NCI-H2107 (cell line): ENCODE measurements at places on chromosomes 7 and 10.

GRCh38 chr7:112881-113280 lies 79.5 kb upstream of the FAM20C start:
- no peak for DNase-seq

GRCh38 chr10:67819768-67820204 lies 18.2 kb downstream of the DNAJC12 start:
- DNase-seq, result no peak

GRCh38 chr10:59082249-59082648 lies 94.2 kb upstream of the PHYHIPL start:
- no peak for DNase-seq

- no peak for DNase-seq
Measured at GRCh38 chr7:94266238-94266644, 128.5 kb upstream of the COL1A2 start.

DNA sequence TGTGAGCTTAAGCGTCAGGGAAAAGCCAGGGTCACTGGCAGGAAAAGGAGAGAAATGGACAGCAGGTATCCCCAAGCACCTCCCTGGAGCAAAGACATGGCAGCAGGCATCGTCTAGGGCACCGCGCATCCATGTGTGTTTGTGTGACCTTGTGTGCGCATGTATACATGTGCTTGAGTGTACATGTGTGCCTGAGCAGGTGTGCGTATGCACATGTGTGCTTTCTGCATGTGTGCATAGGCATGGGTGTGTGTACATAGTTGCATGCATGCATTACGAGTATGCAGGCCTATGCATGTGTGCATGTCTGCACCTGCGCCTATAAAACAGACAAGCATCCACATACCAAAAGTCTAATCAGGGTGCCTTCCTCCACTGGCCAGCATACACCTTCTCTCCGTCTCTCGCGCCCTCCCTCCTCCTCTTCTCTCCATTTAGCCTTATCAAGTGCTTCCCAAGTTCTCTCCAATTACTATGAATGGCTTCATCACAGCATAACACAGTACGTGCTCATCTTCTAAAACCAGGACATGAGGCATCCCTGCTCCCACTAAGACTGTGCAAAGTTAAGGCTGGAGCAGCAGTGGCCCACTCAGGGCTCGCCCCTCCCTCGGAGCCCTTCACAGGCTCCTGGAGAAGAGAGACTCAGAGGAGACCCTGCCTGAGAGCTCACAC lies 30.6 kb downstream of the RASGEF1A start:
- DNase-seq, result no peak

DNA sequence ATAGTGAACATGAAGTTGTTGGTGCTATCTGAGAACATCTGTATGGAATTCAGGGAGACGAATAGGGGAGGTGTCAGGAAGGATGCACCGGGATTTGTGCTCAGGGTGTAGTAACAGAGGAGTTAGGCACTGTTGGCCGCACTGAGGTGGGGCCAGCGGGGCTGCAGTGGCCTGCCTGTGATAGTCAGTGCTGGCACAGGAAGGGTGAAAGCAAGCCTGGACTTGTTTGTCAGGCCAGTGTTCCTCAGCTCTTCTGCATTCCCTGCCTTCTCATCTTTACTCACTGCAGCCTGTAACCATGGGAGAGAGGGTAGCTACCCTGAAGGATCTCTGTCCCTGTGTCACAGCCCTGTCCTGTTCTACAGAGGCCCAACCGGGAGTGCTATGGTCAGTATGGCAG lies 81.3 kb downstream of the SH2D4B start:
- no peak for DNase-seq

- DNase-seq, result no peak
Measured at GRCh38 chr10:75395066-75395931, 6.3 kb downstream of the ZNF503 start.

DNA sequence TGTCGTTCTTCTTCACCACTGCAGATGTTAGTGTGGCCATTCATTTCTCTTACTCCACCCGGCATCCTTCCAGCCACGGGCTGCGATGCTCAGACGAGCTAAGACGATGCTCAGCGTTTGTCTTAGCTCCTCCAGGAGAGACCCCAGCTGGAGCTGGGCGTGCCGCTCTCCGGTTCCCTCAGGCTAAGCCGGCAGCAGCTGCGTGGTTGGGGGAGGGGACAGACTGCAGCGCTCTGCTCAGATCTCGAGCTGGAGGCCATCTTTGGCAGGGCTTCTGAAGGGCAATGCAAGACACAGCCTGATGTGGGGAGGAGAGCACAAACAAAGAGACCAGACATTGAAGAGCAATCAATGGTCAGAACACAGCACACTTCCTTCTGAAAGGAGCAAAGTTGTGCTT lies 4.8 kb downstream of the INA start:
- peak; percentile 44 for DNase-seq

DNA sequence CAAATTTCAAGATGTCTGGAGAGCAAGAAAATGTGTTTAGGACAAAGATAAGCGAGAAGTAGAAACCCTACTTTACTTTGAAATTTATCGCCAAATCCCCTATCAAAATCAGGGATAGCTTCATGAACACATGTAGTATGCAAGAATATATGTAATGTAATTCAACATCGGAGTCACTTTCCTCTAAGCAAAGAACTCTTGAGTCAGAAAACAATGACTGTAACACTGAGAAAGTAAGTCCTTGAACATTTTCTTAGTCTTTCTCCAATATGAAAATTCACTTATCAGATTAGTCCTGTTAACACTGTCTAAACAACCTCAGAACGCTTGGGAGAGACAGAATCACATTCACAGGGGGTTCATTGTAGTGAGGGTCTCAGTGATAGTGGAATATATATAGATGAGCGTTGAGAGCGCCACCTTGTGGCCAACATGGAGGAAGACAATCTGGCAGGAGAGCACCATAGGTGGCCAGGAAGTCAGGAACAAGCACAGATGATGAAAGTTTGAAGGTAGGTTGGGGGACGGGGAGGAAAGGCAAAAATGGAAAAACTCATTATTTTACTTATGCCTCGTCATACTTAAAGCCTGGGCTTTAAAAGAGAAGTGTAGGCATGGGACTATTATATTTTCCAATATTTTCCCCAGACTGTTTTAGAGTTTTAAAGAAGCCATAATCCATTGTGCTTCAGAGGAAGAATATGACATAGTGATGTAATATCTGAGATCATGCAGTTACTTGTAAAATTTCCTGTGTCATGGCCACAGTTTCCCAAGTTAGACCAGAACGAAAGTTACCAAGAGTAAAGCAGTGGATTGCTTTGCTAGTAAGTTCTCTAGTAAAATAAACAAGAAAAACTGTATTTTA lies 115.5 kb upstream of the GNAI1 start:
- peak; percentile 31 for DNase-seq

GRCh38 chr7:2404714-2405119 lies 1.3 kb downstream of the CHST12 start:
- DNase-seq, result no peak

DNA sequence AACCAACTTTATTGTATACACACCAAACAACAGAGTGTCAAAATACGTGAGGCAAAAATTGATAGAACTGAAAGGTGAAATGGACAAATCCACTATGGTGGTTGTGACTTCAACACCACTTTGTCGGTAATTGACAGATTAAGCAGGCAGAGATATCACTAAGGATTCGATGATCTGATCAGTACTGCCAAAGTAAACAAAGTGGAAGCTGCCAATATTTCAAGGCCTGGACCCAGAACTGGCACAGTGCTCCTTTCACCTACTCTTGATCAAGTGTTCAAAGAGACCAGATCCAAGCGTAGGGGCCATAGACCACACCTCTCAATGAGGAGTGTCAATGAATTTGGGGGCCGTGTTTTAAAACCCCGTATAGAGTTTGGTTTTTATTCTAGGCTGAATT lies 167.0 kb downstream of the CDK14 start:
- no peak for DNase-seq

DNA sequence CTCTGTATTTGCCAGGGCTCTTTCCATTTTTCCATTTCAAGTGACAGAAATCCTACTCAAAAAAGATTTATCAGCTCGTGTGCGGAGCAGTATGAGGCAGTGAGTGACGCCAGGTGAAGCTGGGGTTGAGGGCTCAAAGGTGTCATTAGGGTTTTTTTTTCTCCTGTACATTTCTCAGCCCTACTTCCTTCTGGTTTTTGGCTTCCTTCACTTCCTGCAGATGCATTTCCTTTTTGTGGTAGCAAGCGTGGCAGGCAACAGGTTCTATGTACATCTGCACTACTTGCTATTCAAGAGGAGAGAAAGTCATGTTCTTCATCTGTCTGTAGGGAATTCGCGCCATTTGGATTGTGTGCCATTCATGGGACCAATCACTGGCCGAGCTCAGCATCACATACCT lies 52.8 kb upstream of the AOAH start:
- DNase-seq, result no peak

DNA sequence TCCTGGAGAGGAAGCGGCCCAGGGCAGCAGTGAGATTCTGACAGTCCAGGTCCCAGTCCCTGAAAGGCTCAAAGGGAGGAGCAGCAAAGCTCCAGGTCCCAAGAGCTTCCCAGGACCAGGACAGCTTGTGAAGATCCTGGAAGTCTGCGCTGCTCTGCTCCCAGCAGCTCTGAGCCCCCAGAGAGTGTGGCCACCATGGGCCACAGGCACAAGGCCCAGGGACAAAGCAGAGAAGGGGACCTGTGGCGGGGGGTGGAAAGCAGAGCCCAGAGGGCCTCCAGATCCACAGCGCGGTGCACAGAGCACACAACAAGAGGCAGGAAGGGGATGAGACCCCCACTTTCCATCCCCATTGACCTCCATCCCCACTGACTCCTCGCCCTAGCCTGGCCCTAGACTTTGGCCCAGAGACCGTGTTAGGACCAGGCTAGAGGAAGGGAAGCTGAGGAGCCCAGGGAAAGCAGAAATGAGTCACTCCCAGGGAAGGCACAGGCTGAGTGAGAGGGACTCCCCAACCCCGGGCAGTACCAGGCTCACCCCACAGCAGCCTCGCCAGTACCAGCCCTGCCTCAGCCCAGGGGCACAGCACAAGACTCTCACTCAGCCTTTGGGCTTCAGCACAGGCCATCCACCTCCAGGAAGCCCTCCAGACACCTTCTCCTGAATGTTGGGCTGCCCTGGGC lies 75.5 kb downstream of the GRID1 start:
- DNase-seq, result no peak

DNA sequence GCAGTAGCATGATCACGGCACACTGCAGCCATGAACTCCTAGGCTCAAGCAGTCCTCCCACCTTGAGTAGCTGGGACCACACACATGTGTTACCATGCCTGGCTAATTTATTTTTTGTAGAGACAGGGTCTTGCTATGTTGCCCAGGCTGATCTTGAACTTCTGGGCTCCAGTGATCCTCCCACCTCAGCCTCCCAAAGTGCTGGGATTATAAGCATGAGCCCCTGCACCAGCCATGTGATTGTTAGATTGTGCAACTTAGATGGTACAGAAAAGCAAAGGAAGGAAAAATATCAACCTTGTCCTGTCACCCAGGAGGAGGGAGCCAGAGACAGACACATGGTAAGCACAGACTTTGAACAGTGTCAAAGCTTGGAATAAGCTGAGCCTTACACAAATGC lies 73.5 kb downstream of the CCNY start:
- DNase-seq, result no peak

DNA sequence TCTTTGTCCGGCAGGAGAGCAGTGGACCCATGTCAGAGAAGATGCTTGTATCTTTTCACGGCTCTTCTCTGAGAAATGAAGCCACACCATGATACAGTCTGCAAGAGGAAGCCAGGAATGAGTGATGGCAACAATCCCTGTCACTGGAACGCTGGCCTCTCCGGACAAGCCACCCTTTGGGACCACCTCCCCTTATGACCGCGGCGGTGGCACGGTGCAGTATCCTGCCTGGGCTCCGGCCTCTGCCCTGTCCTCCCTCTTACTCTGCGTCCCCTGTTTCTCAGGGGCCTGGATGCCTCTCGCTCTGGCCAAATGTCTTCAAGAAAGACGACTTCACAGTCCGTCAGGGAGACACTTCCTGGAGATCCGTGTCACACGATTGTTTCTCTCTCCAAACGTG lies 370.5 kb downstream of the ZNF716 start:
- DNase-seq, result no peak

GRCh38 chr7:33745934-33746333 lies 159.4 kb upstream of the BMPER start:
- no peak for DNase-seq

- DNase-seq, result no peak
Measured at GRCh38 chr7:55250313-55250712, 114.8 kb upstream of the LANCL2 start.

DNA sequence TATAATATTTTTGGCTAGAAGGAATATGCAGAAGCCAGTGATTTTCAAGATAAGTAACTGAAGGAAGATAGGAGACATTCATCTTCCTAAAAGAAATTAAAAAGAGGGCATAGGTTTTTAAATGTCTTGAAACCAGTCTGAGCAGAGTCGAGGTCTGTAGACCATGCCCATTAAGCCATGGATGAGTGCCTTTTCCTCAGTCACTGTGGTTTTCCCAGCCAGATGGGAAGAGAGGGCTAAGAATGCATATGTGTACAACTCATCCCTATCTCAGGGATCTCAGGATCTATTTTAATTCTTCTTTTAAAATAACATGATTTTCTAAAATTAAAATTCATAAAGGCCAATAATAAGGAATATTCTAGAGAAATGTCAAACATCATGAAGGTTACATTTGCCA lies 112.8 kb downstream of the PPP1R3A start:
- no peak for DNase-seq

DNA sequence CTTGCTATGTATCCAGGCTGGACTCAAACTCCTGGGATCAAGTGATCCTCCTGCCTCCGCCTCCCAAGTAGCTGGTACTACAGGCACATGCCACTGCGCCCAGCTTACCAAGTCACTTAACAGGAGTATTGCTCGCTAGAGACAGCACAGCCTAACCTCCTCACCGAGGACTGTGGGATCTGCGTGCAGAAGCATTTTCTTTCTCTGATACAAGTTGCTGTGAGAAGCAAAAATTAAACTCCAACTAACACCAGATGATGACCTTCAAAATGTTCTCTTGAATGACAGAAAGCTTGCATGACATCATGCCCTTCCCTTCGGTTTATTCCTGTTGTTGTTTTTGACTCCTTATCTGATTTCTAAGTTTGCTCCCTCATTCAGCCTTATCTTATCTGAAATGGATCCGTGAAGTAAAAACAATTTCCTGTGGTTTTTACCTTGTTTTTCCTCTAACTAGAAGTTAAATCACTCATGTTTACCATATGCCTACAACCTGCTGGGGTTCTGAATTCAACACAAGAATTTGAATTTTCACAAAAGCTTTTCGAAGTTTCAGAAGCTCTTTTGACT lies 94.4 kb upstream of the KIF5B start:
- DNase-seq, result no peak

DNA sequence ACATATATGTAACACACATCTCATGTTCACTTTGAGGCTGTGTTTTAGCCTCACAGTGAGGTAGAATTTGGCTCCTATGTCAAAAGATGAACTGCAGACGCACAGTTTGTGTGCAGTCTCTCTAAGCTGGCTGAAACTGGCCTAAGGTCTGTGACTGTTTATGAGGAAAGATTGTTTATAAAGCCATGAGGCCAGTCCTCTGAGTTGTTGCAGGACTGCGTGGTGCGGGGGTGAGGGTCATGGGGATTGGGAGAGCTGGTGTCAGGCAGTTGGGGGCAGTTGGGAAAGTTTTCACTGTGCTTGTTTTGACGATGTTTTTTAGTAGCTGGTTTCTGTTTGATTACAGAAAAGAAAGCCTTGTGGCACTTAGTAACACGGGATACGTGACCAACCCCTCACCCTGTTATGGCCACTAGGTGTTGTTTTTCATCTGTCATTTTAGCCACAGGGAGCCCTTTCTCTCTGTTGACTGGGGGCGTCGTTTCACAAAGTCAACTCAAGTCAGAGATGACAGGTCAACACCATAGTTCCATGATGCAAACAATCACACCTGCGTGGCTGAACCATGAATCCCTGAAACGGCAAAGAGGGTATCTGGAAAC lies 310.9 kb downstream of the CCDC3 start:
- no peak for DNase-seq
